Daoy (cell line): ENCODE measurements at places on chromosomes 3 and 15. TPM values are rescaled to one million over a fixed set of nuclear protein-coding genes. Genes with fewer than 3 reads are reported as not detected.

FAM98B gene
- 3.6 and 7.1 TPM in 2 replicates for total RNA-seq

EXD1 gene
- not detected in 2 replicates for total RNA-seq

SNTN gene
- total RNA-seq: not detected in 2 replicates

GOLGA6L7 gene
- total RNA-seq: not detected in 2 replicates

PRR23A gene
- not detected in 2 replicates for total RNA-seq

SKIL gene
- total RNA-seq: 34.4 and 39.9 TPM in 2 replicates

SEMA4B gene
- 16.2 and 31.4 TPM in 2 replicates for total RNA-seq

ALDH1A3 gene
- total RNA-seq: 141 and 215 TPM in 2 replicates
